ENCODE measurements at places on chromosomes 16 and 17.

DNA sequence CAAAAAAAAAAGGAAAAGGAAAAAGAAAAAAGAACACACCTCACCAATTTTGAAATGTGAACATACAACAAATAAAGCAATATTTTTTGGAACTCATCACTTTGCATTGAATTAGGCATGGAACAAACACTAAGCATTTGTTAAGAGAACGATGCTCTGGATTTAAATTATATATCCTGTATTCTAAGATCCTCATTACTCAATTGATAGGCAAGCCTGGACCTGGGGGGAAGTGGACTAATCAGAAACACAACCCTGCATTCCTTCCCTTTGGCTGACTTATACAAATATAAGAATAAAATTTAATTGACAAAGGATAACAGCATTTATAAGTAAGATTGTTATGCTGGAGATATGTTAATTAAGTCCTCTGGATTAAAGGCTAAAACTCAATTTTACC is 2.2 kb downstream of the GJC1 start:
- DNase-seq: no peak

DNA sequence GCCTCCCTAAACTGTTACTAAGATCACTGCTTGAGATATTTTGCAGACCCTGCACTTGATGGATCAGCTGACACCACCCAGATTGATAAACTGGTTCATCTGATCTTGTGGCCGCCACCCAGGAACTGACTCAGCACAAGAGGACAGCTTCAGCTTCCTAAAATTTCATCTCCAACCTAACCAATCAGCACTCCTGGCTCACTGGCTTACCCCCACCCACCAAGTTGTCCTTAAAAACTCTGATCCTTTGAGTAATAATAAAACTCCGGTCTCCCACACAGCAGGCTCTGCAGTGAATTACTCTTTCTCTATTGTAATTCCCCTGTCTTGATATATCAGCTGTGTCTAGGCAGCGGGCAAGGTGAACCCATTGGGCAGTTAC is 174.8 kb downstream of the UTP18 start:
- DNase-seq: no peak

DNA sequence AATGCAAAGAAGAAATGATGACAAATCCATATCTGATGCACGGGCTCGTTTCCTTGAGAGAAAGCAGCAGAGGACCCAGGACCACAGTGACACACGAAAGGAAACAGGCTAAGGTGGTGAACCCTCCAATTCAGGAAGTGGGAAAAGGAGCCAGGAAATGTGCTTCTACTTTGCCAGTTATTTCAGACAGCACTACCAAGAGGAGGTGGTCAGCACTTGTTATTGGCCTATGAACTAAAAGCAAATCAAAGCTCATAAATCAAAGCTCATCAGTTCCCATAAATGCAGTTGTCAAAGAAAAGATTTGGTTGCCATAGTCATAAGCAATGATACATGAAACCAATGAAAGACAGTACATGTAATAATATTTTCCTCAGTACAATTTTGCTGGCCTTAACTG is 12.6 kb upstream of the CLTC start:
- DNase-seq: no peak

- no peak for DNase-seq
Observed at GRCh38 chr16:89953671-89954406, 5.3 kb downstream of the DEF8 start.

DNA sequence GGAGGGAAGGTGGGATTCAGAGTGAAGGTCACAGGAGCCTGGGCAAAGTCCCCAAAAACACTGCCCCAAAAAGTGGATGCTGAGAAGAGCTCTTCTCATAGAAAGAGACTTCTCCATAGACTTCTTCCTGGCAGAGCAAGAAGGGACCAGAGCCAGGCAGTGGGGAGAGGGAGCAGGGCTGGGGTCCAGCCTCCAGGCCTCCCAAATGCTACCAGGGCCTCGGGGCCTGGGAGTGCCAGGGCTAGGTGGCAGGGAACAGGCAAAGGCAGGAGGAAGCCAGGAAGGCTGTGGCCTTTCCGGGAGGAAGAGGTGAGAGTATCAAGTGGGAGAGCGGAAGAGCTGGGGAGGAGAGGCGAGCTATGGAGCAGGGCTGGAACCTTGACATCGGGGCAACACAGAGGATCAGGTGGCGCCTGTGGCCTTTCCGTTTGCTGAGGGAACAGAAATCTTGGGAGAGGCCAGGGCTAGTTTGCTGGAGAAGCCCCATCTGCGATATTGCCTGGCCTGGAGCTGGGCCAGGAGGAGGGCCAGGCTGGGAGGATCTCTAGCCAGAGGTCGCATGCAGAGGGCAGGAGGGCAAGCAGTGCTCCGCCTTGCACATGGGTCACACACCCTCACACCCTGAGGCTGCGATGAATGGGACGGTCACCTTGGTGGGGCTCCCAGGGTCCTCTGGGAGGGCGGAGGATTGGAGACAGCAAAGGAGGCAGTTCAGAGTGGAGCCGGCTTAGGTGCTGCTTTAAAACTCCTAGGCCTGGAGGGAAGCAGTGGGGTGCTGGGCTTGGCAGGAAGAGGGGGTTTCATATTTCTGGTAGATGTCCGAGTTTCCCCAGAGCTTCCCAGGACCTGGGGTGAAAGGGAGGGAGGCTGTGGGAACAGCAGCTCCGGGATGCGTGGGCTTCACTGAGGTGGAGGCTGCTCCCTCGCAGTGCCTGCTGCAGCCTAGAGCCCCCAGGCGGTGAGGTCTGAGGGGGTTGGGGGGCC is 3.4 kb downstream of the SLC16A5 start:
- DNase-seq: no peak

- DNase-seq: no peak
Observed at GRCh38 chr16:5607169-5607568, 509.6 kb upstream of the EEF2KMT start.

DNA sequence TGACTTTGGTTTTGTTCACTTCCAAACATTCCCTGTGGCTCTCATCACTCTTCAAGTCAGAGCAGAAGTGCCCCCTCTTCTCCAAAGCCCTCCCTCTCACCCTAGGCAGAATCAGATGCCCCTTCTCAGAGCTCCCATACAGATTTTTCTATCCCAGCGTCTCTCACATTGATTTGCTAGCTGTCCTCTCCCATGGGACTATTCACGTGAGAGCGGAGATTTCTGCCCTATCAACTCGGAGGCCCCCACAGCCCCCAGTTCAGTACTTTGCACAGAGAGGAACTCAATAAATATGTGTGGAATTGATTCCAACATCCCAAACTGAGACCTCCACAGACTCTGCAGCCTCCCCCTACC is 182.6 kb downstream of the C16orf78 start:
- no peak for DNase-seq

- no peak for DNase-seq
Observed at GRCh38 chr16:51134269-51134812, 16.7 kb downstream of the SALL1 start.

GRCh38 chr17:32443827-32444300 is 446 bp upstream of the PSMD11 start:
- no peak for DNase-seq

- no peak for DNase-seq
Observed at GRCh38 chr17:81044764-81045589, 10.0 kb downstream of the BAIAP2 start.

GRCh38 chr17:36592316-36592715 is 637 bp downstream of the DHRS11 start:
- no peak for DNase-seq

- DNase-seq: no peak
Observed at GRCh38 chr16:69831212-69832123, 69.3 kb downstream of the WWP2 start.

DNA sequence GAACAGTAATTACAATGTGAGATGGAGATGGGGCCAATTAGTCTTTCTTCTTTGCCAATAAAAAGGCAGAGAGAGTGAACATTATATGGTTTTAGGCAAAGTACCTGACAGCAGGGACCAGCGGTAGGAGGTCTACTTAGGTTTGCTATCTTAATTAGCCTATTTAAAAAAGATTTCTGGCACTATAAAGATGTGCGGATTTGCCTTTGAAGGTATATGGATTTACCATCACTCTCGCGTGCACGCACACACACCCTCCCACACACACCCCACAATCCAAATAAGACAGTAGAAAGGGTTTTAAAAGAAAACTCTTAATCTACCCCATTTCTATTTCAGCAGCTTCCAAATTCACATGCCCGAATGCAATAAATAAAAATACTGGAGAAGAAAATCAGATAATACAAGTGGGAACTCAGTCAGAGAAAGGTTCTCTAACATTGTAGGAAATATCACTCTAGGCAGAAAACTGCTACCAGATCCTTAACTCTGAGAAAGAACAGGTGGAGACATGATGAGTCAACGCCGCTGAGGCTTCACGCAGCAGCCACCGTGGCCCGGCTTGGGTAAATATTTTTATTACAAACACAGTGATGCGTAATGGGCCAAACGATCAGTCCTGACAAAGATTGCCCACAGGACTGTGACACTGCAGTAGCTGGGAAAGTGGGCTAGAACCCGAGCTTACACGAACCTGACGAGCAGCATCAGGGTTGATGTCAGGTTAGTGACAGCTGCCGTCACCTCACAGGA is 66.6 kb upstream of the AXIN2 start:
- DNase-seq: peak; percentile 62

DNA sequence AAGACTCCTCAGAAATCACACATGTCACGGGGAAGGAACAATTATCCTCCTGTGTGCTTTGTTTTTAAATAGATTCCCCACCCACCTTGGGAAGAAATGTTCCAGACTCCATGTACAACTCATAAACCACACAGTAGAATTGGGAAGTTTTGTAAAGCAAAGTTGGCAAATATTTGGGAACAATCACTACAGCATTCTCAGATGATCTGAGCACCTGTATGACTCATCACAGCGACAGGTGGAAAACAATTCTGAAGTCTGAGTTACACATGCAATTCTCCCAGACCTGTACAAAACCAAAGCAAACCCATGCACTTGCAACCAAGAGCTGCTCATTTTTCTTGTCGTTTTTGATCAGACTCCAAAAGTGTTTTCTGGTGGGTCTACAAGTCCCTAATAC is 14.4 kb upstream of the MYLK3 start:
- no peak for DNase-seq

DNA sequence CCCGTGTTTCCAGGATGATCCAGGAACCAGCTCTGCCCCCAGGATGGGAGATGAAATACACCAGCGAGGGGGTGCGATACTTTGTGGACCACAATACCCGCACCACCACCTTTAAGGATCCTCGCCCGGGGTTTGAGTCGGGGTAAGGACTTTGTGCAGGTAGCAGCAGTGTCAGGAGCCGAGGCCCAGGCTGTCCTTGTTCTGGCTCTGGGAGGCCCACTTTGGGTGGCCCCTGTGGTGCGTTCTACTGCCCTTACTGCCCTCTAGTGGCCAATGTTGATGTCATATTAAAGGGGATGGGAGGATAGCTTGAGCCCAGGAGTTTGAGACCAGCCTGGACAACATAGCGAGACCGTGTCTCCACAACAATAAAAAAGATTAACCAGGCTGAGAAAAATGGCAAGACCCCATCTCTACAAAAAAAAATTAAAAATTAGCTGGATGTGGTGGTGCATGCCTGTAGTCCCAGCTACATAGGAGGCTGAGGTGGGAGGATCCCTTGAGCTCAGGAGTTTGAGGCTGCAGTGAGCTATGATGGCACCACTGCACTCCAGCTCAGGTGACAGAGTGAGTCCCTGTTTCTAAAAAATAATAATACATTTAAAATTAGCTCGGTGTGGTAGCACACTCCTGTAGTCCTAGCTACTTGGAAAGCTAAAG is 20.9 kb upstream of the CLEC18A start:
- DNase-seq: no peak

- no peak for DNase-seq
Observed at GRCh38 chr17:67322042-67322787, 44.2 kb downstream of the PSMD12 start.

GRCh38 chr16:84054916-84055315 is 12.3 kb upstream of the SLC38A8 start:
- DNase-seq: no peak

- no peak for DNase-seq
Observed at GRCh38 chr17:38333635-38334295, 10.0 kb downstream of the GPR179 start.

- no peak for DNase-seq
Observed at GRCh38 chr16:49399594-49400364, 26.2 kb downstream of the C16orf78 start.

DNA sequence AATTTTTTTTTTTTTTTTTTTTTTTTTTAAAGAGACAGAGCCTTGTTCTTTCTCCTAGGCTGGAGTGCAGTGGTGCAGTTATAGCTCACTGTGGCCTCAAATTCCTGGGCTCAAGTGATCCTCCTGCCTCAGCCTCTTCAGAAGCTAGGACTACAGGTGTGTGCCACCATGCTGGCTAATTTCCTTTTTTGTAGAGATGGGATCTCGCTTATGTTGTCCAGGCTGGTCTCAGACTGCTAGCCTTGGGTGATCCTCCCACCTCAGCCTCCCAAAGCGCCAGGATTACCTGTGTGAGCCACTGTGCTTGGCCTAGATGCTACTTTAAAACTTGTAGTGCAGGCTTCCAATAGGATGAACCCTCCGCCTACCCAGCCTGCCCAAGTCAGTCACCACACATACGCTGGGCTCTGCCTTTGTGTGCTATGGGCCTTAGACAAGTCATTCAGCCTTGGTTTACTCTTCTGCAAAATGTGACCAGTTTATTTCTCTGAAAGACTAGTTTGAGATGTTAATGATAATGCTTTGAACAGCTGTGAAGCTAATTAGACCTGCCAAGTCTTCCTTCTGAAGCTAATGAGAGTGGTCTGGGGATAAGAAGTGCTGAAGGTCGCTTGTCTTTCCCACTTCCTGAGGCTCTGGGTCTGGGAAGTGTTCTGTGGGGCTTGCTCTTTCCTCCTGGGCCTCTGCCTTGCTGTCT is 5.2 kb downstream of the GPT2 start:
- no peak for DNase-seq

- no peak for DNase-seq
Observed at GRCh38 chr16:26196310-26196709, 504.6 kb downstream of the HS3ST4 start.

DNA sequence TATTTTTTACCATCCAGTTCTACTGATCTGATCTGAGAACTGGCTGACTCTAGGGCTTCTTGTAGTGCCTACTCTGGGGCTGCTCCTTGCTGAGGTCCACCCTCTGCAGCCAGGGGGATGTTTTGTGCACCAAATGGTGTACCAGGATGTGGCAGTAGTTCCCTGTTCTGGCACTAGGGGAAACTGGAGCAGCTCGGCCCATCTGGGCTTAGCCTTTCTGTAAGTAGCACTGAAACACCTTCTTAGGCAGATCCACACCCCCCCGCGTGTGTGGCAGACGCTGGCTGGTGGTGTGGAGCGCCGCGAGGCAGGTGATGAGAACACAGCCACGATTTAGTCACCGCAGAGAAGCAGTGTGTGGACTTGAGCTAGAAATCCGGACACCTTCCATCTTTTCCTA is 17.0 kb downstream of the DUSP14 start:
- no peak for DNase-seq

- DNase-seq: no peak
Observed at GRCh38 chr16:57824888-57825287, 22.6 kb upstream of the KIFC3 start.

- no peak for DNase-seq
Observed at GRCh38 chr16:14003074-14003570, 68.0 kb upstream of the MRTFB start.

GRCh38 chr17:58153046-58153445 is 4.9 kb downstream of the OR4D1 start:
- no peak for DNase-seq

GRCh38 chr16:81158964-81159363 is 62.8 kb upstream of the GCSH start:
- no peak for DNase-seq

Measured in epithelial cell of prostate (primary cell).